Cortex of kidney (tissue), 1 donor: ENCODE measurements at places on chromosomes 3 and 15.

GRCh38 chr3:79039192-79039591, 728.6 kb downstream of the ROBO1 start:
- no peak for DNase-seq

DNA sequence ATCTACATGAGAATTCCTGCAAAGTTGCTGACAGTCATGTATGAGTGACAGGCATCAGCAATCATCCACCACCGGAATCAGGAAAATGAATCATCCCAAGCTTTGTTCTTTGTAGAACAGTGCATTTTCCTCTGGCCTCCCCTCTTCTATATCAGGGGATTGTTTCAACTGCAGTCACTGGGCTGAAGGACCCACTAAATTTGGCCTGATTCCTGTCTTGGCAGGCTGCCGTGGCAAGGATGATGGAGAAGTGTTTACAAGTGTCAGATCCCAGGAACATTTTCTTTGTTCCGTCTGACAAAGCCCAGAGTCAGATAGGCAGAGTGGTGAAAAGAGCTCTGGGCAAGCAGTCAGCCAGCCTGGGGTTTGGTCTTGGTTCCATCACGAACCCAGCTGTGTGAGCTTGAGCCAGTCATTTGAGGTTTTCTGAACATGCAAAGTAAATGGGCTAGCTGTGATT, 175.1 kb upstream of the TSC22D2 start:
- DNase-seq, result no peak

DNA sequence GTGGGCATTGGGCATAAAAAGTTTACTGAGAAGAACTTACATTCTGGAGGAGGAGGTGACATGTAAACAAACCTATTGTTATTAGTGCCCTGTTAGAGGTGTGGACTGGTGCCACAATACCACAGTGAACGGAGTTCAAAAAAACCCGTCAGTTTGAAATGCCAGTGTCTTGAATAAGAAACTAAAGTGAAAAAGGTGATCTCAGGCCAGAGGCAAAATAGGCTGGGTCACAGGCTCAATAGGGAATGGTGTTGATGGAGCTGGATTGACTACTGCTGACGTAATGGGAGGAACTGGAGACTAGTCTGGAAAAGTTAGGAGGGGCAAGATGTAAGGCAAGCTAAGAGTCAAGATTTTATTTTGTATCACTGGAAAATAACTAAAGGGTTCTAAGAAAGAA, 1.6 kb upstream of the DCBLD2 start:
- DNase-seq, result no peak

DNA sequence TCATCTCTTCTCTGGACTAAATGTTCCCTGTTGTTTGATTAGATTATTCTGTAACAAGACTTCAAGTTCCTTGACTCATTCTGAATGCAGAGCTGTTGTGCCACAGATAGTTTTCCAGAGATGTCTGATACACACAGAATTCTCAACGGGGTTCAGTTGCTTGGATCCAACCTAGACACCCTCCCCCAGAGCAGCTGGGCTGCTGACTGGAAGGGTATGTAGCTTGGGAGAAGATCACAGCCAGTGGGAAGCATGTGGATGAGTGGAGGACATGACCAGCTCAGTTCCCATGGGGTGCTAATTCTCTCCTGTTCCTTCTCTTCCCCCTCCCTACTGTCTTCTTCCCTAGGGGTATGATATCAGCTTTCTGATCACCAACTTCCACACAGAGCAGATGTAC, 6.6 kb upstream of the TTLL3 start:
- no peak for DNase-seq

GRCh38 chr15:82168757-82169156, 93.8 kb downstream of the EFL1 start:
- no peak for DNase-seq

GRCh38 chr3:105327662-105328337, 38.9 kb upstream of the ALCAM start:
- DNase-seq, result no peak

DNA sequence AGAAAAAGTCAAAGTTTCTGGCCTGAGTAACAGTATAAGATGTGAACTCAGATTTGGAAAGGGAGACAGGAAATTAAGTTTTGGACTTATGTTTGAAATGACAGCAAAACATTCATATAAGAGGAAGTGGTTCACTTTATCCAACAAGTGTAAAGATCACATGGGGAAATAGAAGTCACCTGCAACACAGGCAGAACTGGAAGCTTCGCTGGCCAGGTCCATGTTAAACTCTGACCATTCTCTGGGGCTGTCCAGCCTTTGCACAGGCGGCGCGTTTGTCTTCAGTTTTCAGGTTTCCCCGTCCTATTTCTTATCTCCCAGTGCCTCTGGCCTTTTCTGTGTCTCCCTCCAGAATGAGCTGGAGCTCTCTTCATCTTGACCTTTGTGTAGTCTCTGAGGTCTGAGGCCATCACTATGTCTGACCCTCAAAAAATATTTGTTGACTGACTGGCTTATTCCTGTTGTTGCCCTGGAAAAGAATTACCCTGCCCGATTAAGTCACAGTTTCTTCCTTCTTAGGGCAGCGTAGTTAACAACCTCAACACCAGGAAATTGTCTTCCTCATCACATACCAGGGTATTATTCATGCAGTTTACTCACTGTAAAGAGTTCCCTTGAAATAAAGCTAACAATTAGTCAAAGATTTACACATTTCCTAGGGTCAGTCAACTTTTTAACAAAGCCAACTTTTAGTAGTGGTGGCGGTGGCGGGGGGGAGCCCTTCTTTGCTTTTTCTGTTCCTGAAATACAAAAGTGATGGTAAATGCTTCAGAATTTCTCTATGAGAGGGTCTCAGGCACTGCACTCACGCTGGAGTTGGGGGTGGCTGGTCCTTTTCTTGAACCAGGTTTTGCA, 959 bp upstream of the RASA2 start:
- no peak for DNase-seq

- DNase-seq, result no peak
Observed at GRCh38 chr3:175121225-175121624, 262.1 kb downstream of the NAALADL2 start.

DNA sequence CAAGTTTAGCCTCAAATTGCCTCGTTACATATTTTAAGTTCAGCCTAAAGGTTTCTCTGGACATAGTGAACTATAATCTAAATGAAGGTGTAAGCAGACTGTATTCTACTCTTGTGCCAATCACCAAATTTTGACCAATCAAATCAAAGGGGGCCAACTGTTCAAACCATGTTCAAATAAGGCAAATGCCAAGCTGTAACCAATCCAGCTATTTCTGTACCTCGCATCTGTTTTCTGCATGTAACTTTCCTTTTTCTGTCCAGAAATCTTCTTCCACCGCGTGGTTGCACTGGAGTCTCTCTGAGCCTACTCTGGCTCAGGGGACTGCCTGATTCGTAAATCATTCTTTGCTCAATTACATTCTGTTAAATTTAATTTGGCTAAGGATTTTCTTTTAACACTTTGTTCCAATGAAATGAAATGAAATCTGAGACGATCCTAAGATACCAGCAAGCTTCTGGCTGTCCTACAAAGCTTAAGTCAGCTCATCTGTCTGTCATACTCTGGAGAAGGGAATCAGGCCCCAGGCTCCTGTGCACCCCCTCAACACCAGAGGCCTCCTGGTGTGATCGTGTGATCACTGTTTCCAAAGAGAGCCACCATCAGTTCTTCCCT, 53.2 kb upstream of the ZNF148 start:
- no peak for DNase-seq

DNA sequence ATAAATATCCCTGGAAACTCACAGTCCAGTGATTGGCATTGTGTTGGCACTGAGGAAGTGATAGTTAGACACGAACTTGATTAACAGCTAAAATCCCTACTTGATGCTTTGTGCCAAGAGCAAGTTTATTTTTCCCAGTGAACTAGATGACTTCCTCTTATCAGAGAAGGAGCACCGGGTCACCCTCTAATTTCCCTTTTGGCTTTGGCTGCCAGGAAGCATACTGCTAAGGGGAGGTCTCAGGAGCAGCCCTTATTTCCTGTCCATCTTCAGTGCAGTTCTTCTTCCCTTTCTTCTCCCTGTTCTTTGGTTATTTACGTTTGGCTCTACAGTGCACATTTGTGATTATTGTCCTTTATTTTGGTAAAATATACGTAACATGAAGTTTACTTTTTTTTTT, 13.0 kb downstream of the FBLN2 start:
- no peak for DNase-seq

- DNase-seq, result no peak
Observed at GRCh38 chr15:99137877-99138276, 33.0 kb downstream of the SYNM start.

GRCh38 chr3:133756716-133757694, 10.8 kb downstream of the TF start:
- no peak for DNase-seq

GRCh38 chr15:60626051-60626450, 147.1 kb upstream of the ICE2 start:
- DNase-seq, result no peak

DNA sequence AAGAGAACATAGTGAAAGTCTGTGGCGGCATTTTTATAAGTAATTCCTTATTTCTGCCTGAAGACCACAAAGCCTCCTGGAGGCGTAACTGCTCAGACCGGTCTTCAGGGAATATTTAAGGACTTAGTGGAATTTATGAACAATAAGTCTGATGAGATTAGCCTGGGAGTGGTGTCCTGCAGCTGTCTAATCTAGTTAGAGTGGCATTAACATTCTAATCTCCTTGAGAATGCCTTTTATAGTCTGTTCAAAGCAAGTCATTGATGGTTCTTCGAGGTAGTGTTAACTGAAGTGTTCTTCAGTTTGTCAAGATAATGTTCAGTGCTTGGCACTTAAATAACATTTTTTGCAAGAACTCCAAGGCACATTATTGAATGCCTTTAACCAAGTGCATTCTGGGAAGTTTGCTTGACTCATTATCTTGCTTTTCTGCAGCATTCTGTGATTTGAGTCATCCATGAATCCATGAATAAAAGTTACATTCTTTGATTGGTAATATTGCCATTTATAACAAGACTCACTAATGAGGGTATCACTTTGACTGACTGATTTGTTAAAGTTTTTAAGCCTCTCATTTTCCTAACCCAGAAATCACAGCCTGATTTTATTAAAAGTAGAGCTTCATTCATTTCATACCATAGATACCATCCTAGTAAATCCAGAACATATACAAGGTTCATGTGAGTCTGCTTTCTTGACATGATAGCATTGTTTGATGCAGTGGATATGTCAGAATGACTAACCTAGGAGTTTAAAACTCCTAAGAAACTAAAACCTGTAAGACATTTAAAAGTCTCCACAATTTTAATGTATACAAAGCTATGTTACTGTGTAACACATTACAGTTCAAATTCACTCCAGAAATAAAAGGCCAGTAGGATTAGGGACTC, 12.5 kb downstream of the RBM5 start:
- no peak for DNase-seq

DNA sequence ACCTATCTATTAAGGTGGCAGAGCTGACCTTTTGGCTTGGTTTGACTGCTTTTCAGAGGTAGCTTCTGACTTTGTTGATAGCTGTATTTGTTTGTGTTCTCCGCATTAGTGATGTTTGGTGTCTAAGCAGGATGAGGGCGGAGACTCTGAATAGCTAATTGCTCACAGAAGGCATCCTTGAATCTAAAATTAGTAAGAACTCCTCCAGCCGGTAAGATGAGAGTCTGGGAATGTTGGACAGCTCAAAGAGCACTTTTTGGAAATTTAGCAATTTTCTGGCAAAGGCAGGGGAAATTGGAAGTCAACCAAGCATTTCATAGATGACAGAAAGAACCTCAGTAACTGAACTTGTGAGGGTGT, 174.1 kb downstream of the KLHL25 start:
- DNase-seq, result no peak

GRCh38 chr3:154050766-154051165, 70.4 kb upstream of the ARHGEF26 start:
- no peak for DNase-seq

GRCh38 chr3:87437765-87438164, 161.4 kb upstream of the POU1F1 start:
- DNase-seq, result no peak
